ENCODE measurements at places on chromosomes 11 and 22. TPM values are rescaled to one million over a fixed set of nuclear protein-coding genes. Genes with fewer than 3 reads are reported as not detected.

The TREH gene
- not detected for total RNA-seq

The ACR gene
- not detected for total RNA-seq

The CHST1 gene
- total RNA-seq, result 0.59 TPM

The OR56B1 gene
- total RNA-seq, result not detected

The MS4A3 gene
- not detected for total RNA-seq

Data from smooth muscle cell of the umbilical artery (primary cell).